ENCODE measurements at places on chromosomes 3 and 15.
A peak's percentile ranks its signal among the peaks of the same experiment; 100 is the strongest.

DNA sequence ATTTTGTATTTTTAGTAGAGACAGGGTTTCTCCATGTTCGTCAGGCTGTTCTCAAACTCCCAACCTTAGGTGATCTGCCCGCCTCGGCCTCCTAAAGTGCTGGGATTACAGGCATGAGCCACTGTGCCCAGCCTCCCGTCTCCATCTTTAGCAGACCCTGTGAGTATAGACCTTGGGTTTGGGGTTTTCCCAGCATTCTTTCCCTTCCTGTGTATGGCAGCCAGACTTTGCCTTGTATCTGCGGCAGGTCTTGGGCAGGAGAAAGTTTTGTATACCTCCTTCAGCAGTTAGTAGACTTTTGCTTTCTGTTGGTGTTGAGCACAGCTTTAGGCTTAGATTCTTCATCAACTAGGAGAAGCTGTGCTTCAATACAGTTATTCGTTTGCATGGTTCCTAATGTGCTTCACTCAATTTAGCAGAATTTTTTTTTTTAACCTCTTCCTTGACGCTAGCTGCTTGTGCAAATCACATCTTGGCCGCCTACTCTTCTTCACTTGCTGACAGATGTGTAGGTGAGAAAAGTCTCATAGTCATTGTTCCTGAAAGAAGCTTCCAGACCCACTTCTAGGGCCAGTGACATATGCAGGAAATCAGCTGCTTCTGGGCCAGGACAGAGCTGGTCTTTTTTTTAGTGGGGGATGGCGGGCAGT, 38.4 kb downstream of the MAP2K1 start:
- ATAC-seq, result no peak

- no peak for ATAC-seq
These were observed 159.1 kb downstream of the AKAP13 start for GRCh38 chr15:85539491-85539890.

- ATAC-seq, result no peak
These were observed 16.5 kb downstream of the UROC1 start for GRCh38 chr3:126501054-126501453.

DNA sequence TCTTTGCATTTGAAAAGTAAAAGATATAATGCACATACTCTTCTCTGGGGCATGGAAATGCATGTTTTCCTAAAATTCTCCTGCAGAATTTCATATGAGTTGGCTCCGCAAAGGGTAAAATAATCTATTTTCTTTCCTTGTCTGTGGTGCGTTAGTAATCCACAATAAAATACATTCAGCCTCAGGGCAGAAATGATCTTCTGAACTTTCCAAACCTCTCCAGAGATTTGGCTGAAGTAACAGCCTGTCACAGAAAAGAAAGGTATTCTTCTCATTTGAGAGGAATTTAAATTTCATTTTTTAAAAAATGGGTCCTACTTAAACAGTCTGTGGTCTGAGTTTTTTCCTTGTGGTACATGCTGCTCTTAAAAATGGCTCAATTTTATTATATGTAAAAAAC, 182.7 kb upstream of the DCBLD2 start:
- ATAC-seq, result no peak

DNA sequence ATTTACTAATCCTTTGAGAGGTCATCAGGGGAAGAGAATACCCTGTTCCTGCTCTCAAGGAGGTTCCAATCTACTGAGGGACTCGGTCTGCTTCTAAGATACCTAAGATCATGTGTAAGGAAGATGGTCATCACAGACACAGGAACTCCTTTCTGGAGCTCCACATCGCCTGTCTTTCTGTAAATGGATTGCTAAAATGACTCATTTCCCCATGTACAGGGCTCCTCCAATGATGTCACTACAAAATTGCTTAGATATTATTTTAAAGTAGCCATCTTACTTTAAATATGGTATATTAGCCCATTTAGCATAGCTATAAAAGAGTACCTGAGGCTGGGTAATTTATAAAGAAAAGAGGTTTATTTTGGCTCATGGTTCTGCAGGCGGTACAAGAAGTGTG, 206.1 kb upstream of the PROK2 start:
- ATAC-seq, result no peak

DNA sequence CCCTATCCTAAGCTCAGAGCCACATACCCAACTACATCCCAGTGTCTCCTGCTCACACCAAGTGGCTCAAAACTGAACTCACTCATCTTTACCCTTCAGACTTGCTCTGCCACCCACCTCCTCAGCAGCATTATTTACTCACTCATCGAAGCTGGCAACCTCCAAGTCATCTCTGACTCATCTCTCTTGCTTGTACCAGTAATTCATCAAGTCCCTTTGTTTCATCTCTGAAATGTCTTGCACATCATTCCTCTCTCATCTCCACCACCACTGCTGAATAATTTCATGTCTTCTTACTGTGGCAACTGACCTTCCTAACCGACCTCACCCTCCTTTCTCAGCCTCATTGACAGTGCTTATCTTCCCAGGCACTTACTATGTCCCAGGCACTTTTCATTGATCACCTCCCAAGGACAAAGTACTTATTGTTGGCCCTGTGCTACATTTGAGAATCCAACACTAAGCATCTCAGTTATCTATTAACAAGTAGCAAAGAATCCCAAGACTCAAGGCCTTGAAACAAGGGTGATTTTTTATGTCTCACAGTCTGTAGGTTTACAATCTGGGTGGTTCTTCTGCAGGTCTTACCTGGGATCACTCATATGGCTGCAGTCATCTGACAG, 82.0 kb downstream of the MRPL46 start:
- peak; percentile 94 for ATAC-seq

DNA sequence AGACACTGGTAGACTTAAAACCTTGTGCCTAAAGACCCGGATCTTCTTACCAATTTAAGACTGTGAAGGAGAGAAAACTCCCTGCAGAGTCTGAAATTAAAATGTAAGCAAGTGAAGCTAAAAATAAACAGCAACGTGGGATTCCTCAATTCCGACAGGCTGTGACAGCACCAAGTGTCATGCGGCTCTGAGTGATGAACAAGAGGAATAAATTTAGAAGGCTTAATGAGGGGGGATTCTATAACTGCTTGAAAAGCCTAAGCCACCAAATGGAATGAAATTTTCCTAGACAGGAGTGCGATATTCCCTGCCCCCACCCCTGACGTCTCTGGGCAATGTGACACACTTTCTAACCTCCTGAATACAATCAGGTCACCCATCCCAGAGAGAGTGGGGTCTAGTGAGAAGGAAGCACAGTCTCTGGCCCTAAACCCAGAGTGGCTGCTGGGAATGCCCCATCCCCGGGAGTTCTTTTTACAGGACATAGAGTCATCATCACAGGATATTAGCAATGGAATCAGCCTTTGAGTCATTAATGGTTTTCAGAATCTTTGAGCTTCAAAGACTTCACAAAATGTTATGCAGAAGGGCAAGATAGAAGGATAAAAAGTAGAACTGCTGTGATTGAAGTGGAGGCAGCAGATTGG, 114.3 kb downstream of the EDEM1 start:
- no peak for ATAC-seq

DNA sequence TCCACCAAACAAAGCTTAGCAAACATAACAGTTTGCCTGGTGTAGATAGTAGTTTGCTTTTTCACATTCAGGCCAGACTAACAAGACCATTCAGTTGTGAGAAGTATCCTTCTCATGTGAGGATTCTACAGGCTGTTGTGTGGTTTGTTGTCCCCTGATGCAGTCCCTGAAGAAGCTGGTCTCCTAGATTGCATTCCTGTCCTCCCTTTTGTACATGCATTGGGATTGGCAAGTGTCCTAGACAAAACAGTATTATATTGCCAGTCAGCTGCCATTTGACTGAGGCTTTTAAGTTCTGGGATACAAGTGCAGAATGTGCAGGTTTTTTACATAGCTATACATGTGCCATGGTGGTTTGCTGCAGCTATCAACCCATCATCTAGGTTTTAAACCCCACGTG, 362.0 kb upstream of the IL12A start:
- no peak for ATAC-seq

DNA sequence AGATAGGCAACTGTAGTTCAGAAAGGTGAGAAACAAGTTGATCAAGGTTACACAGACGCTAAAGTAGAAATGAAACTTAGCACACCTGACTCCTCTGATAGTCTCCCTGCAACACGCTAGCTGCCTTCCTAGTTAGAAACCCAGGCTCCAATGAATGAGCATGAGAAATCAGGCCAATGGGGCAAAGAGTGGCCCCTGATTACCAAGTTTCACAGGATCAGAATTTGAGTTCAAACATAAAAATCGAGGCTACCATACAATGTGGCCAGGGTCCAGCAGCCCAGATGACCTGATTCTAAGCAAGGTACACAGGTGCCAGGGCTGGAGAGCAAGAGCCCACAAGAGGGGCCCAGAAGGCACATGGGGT, 7.7 kb downstream of the PLD1 start:
- ATAC-seq, result no peak

- ATAC-seq, result no peak
These were observed 9.8 kb upstream of the OR5K4 start for GRCh38 chr3:98343647-98344507.

DNA sequence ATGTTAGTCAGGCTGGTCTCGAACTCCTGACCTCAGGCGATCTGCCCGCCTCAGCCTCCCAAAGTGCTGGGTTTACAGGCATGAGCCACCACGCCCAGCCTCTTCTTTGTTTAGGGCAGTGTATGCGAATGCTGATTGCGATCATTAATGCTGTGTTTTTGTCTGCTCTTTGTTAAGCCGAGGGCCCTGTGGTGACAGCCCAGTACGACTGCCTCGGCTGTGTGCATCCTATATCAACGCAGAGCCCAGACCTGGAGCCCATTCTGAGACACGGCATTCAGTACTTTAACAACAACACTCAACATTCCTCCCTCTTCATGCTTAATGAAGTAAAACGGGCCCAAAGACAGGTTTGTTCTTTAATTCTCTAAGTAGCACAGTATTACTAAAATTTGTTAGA, 7.8 kb downstream of the KNG1 start:
- ATAC-seq, result no peak

- ATAC-seq, result no peak
These were observed 20.0 kb downstream of the RIOX2 start for GRCh38 chr3:97952280-97952679.

- ATAC-seq, result peak; percentile 3
These were observed 507 bp downstream of the SLC12A6 start for GRCh38 chr15:34336991-34337556.

GRCh38 chr3:119098619-119099222, 47.2 kb upstream of the TEX55 start:
- ATAC-seq, result no peak

DNA sequence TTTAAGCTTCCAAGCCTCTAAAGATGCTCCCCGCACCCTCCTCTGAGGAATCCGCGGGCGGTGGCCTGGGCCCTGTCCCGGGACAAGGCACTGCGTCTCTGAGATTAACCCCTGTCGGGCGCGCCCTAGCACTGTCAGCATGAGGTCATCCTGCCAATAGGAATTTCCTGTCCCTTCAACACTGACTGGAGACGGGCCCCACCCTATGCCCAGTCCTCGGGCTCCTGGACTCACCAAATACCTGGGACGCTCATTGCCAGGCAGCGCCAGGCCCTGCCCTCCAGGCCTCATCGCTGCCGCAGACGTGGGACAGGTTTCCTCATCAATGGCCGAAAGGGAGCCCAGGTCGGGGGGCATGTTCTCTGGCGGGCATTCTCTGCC, 67.6 kb upstream of the SH3GL3 start:
- ATAC-seq, result no peak

- peak; percentile 33 for ATAC-seq
These were observed 3.5 kb downstream of the SMAD3 start for GRCh38 chr15:67068710-67069400.

GRCh38 chr3:94441494-94441847, 378.6 kb downstream of the NSUN3 start:
- ATAC-seq, result no peak

GRCh38 chr3:71109977-71110285, 473.6 kb downstream of the FOXP1 start:
- no peak for ATAC-seq

- ATAC-seq, result no peak
These were observed 629.6 kb downstream of the PYDC2 start for GRCh38 chr3:192090586-192090985.

DNA sequence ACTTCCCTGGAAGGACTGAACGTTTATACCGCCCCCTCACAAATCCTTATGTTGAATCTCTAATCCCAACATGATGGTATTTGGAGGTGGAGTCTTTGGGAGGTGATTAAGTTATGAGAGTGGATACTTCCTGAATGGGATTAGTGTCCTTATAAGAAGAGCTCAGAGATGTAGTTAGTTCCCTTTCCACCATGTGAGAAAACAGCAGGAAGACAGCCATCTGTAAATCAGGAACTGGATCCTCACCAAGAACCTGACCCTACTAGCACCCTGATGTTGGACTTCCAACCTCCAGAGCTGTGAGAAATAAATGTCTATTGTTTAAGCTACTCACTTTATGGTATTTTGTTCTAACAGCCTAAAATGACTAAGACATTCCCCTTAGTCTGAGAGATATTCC, 33.3 kb upstream of the SACM1L start:
- no peak for ATAC-seq

- ATAC-seq, result no peak
These were observed 125.4 kb upstream of the RAD18 start for GRCh38 chr3:9088441-9089353.

GRCh38 chr3:184480831-184481230, 80.8 kb upstream of the EPHB3 start:
- no peak for ATAC-seq

GRCh38 chr15:66951531-66952320, 113.7 kb upstream of the SMAD3 start:
- no peak for ATAC-seq

GRCh38 chr3:156038869-156039268, 81.5 kb upstream of the KCNAB1 start:
- ATAC-seq, result no peak

GRCh38 chr15:36757189-36757814, 177.9 kb downstream of the CDIN1 start:
- peak; percentile 88 for ATAC-seq

GRCh38 chr3:132038198-132038825, 3.5 kb upstream of the CPNE4 start:
- no peak for ATAC-seq

GRCh38 chr15:37765786-37766185, 168.7 kb upstream of the TMCO5A start:
- no peak for ATAC-seq

DNA sequence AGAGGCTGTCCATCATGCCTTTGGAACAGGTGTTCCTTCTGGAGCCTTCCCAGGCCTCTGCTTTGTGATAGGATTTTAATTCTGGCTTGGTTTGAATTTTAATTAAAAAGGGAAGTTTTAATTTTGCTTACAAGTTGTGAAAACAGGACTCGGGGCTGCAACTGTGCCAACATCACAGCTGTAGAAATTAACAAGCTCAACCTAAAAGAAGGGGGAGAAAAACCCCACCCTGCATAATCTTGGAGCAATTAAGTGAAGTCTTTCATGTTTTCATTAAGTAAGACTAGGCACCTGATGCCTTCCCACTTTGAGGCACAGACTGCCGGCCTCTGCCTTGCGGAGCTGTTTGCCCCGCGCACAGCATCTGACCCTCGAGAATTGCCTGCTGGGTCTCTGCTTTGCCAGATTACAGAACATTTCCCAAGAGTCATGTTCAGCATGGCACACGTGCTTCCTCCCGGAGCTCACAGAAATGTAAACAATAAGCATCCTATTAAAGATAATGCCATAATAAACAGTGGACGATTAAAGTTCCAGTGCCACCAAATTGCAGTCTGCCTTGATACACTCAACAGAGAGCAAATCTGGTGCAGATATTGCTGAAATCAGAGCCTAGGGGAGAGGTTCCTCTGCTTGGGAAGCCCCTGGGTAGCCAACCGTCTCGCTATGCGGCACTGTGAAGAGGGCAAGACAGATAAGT, 364.2 kb downstream of the LRTM1 start:
- no peak for ATAC-seq
